ENCODE measurements at places on chromosomes 6 and 20.

DNA sequence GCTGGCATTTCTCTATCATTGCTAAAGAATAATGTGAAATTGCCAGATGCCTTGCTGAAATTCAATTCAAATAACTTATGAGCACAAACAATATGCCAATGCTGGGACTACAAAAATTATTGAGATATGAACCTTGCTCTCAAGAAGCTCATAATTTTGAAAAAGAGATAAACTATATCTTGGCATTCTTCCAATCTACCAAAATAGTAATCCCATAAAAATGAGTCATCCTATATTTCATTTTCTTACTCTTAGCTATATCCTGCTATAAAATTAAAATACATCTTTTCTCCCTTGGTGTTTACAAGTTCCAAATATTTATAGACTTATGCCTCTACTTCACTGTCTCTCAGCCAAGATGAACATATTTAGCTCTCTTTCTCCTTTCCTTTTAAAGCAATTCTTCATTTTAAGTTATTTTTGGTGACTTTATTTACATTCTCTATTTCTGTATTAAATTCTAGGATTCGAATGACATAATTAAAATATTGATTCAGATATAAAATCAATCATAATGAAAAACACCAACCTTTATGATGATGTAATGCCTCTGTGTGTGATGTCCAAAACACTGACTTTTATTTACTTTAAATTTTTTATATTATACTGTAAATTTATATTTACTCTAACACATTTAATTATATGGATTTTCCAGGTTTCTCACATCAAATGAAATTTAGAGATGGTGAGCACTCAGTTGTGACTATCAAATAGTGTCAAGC, 152.6 kb downstream of the CDK19 start:
- no peak for DNase-seq

DNA sequence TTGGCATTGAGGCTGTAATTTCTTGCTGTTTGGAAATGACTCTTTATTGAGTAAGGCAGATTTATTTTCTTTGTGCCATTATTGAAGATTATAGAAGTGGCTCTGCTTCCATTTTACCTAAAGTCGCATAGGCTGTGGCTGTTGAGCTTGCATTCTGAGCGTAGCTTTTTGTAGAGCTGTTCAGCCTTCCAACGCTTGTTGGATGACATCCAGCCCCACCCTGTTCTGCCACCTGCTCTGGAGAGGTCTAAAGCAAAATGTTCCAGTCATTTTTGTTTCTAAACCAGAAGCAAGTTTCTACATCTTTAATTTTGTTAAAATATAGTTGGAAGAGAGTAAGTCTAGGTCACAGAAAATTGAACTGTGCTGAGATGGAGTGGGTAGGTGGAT, 24.4 kb downstream of the UST start:
- no peak for DNase-seq

- DNase-seq, result no peak
These were observed 64.1 kb downstream of the NRN1 start for GRCh38 chr6:5942591-5942990.

DNA sequence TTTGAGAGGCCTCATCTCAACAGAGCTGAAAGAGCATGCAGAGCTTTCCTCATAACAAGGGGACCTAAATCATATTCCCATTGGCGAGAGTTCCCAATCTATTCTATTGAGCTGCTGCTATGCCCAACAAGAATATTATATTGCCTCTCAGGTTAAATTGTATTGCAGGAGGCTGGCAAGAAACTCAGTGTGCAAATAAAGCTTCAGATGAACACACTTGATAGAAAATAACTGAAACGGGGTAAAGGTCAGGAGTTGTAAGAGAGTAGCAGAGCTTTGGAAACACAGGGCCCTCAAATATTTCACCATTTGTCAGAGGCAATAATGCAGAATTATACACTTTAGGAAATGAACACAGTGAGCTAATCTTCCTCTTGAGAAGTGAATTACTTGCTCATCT, 364.3 kb upstream of the SPTLC3 start:
- no peak for DNase-seq

DNA sequence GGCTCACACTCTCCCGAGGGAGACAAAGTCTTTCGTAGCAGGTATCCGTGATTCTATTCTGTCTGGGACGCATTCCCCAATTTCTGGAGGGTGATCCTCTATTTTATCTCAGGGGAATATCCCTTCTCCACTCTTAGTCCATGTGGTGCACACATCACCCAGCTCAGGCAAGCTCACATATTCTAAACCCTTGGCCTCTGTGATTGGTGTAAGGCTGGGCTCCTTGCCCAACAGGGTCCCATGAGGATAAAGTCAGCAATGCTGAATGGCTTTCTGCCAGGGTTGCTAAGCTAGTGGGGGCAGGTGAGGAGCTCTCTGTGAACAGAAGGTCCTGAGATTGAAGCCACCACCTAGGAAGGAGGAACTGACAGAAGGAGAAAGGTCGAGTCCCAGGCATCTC, 137.2 kb downstream of the CDH26 start:
- DNase-seq, result no peak

DNA sequence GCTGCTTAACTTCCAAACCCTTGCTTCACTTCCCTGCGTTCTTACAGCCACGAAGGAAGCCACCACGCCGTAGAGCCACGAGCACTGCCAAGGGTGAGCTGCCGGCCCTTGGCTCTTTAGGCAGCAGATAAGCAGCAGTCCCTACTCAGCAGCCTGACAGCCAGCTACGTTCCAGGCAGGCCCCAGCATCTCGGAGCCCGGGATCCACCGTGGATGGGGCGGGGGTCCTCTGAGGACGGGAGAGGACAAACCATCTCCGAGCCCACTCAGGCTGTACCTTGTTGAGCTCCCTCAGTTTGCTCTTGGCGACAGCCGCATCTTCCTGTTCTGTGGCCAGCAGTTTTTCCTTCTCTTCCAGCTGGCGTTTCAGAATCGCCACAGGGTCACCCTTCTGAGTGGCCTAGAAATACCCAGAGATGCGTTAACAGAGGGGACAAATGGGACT, 40.5 kb downstream of the RRBP1 start:
- no peak for DNase-seq

DNA sequence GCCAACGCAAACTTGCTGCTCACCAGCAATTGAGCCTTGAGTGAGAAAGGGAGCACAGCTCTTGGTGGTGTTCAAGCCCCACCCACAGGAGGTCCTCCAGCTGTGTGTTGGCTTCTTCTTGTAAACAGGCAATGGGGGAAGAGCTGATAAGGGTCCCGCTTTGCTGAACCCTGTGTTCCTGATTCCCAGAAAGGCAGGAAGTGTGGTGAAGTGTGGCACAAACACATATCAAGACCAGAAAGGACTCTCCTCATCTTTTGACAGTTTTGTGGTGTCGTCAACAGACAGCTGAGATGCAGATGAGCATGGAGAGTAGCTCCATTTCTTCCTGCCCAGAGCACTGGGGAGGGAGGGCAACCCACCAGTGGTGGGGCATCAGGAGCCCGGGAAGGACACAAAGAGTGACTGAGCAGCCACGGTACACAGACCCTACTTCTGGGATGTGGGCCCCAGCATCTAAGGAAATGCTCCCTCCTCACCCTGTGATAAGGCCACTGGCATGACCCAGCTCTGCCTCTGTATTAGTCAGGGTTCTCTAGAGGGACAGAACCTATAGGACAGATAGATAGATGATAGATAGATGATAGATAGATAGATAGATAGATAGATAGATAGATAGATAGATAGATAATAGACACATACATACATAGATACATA, 188.9 kb upstream of the TAB2 start:
- peak; percentile 69 for DNase-seq

DNA sequence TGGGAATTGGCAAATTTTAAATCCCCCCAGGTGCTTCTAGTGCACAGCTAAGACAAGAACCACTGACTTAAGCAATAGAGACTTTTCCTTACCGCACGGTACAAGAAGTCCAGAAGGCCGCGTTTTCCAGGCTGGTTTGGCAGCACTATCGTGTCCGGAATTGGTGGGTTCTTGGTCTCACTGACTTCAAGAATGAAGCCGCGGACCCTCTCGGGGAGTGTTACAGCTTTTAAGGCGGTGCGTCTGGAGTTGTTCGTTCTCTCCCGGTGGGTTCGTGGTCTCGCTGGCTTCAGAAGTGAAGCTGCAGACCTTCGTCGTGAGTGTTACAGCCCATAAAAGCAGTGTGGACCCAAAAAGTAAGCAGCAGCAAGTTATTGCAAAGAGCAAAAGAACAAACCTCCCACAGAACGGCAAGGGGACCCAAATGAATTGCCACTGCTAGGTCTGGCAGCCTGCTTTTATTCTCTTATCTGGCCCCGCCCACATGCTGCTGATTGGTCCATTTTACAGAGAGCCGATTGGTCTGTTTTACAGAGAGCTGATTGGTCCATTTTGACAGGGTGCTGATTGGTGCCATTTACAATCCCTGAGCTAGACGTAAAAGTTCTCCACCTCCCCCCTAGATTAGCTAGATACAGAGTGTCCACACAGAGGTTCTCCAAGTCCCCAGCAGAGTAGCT, 264.5 kb downstream of the PREX1 start:
- DNase-seq, result no peak

DNA sequence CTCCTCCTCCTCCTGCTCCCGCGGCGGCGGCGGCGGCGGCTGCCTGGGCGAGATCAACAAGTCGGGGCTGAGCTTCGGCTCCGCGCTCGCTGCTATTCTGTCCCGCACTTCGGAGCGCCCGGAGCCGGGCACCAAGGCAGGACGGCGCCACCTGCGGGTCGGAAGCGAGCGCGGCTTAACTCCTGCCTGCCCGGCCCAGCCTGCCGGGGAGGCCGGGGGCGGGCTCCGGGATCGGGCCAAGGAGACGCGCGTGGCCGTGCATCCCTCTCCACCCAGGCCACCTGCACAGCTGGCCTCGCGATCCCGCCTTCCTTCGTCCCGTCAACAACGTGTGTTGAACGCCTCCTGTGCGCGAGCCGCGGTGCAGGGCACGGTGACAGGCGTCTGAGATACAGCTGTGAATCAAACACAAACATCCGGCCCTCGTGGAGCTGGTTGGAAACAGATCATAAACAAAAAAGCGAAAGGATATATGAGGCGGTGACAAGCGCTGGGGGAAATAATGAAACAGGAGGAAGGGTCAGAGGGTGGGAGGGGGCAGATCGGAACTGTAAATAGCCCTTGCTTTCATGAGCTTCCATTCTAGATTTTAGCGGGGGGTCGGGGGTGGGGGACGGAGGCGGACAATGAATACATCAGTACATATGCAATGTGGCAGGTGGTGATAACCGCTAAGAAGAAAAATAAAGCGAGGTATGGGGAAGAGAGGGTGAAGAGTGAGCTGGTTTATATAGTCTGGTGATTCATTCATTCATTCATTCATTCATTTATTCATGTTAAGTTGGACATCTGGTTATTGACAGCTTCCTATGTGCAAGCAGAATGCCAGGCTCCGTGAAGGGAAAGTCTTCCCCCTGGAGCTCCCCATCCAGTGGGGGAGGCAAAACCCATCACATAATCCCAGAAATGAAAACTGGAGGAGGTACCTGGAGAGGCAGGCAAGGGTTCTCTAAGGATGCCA, 2.0 kb upstream of the KCNB1 start:
- peak; percentile 49 for DNase-seq

GRCh38 chr6:2063547-2063946, 181.9 kb downstream of the GMDS start:
- DNase-seq, result no peak

DNA sequence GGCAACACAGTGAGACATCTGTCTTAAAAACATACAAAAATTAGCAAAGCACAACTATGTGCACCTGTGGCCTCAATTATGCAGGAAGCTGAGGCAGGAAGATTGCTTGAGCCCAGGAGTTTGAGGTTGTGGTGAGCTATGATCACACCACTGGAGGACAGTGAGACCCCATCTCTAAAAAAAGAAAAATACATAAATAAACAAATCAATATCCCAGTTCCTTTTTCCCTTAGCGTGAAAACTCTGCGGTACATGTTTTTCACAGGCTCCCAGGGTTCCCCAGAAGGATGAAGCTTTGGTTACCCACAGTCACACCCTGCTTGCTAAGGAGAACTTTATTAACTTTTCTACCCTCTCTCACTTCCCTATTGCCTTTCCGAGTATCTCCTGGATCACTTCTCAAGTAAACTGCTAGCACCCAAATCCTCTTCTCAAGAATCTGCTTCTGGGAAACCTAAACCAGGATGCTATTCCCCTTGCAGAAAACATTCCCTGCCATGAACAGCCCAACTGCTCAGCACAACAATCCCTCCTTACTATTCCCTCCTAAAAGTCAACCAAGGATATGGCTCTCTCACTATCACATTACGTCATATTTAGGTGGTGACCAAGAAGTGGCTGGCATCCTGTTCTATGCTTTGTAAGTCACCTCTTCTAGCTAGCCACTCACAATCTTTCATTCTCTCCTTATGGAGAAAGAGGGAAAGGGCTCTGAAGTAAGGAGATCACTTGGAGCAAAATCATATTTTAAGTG, 122.4 kb downstream of the IPCEF1 start:
- DNase-seq, result no peak

GRCh38 chr6:137919502-137919823, 52.4 kb downstream of the TNFAIP3 start:
- no peak for DNase-seq

GRCh38 chr6:29491574-29491973, 3.8 kb upstream of the MAS1L start:
- DNase-seq, result no peak

DNA sequence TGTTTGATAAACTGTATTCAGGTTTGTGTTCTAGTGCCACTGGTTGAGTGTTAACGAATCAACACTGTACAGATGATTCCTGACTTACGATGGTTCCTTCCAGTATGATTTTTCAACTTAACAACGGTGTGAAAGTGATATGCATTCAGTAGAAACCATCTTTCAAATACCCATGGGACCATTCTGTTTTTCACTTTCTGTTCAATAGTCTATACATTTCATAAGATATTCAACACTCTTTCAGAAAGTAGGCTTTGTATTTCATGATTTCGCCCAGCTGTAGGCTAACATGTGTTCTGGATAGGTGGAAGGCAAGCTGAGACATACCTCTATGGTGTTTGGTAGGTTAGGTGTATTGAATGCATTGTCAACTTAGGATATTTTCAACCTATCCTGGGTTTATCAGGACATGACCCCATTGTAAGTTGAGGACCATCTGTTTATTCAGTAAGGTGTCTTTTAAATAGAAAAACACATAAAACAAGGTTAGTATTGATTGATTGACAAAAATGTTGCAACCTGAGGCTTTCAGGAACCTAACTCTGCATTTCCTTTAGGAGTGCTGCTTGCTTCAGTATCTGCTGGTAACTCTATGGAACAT, 32.3 kb downstream of the SYNJ2 start:
- no peak for DNase-seq

DNA sequence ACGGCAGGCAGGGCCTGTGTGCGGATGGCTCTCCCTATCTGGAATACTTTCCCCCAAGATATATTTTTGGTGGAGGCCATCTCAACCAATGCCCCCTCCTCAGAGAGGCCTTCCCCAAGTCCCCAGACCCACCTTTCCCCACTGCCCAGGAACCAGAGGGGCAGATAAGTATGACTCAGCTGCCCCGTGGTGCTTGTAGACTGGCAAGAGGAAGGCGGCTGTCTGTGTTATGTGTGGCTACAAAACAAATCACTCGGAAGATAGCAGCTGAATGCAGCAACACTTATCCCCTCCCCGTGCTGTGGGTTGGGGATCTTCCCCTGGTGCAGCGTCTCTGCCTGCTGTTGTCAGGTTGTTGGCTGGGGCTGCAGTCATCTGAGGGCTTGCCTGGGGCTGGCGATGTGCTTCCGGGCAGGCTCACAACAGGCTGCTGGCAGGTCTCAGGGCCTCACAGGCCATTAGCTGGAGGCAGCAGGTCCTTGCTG, 7.1 kb downstream of the NPEPL1 start:
- no peak for DNase-seq

All from CD4-positive, alpha-beta T cell treated with Interleukin-17A for 4 hours (primary cell).